ENCODE measurements at places on chromosomes 16 and 17. TPM values are rescaled to one million over a fixed set of nuclear protein-coding genes. Genes with fewer than 3 reads are reported as not detected.

DNA sequence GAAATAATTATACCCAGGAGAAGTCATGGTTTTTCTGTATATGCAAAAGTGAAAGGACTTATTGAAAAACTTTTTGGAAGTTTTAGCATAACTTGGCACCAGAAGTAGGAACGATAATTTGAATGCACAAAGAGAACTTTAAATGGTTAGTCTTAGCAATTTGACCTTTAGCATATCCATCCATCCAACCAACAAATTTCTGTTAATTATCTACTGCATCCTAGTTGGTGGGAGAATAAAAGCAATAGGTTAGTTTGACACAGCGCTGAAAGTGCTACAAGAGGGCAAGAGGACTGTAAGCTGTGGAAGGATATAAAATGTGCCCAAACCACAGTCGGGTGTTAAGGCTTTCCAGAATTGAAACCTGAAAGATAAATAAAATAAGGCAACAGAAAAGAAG, 17.6 kb downstream of the SPAG9 start:
- DNase-seq: no peak

GRCh38 chr16:24683847-24684493, 45.5 kb upstream of the TNRC6A start:
- no peak for DNase-seq

- no peak for DNase-seq
These were observed 34.2 kb upstream of the MRTFB start for GRCh38 chr16:14036889-14037288.

GRCh38 chr17:33858121-33858520, 397.0 kb upstream of the CCL2 start:
- no peak for DNase-seq

DNA sequence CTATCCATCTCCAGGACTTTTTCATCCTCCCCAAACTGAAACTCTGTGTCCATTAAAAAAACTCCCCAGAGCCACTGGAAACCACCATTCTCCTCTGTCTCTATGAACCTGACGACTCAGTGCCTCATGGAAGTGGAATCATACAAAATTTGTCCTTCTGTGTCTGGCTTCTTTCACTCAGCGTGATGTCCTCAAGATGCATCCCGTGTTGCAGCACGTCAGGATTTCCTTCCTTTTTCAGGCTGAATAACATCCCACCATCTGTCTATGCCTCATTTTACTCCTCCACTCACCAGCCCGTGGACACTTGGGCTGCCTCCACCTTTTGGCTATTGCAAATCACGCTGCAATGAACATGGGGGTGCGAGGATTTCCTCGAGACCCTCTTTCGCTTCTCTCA, 12.6 kb upstream of the ALDH3A1 start:
- no peak for DNase-seq

GRCh38 chr16:17407321-17407720, 63.4 kb downstream of the XYLT1 start:
- DNase-seq: no peak

DNA sequence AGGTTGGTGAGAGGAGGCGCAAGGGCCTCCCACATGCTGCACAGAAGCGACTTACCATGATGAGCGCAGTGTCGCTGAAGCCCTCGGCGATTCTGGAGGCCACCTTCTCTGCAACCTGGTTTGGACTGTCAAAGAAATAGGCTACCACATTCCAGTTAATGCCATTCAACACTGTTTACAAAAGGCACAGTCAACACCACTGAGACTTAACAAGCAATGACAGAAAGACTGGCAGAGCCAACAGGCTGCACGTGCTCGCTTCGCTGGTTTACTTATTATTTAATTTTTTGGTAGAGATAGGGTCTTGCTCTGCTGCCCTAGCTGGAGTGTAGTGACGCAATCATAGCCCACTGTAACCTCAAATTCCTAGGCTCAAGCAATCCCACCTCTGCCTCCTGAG, 18.2 kb downstream of the EMC8 start:
- no peak for DNase-seq

GRCh38 chr17:49567104-49567521, 8.6 kb upstream of the NXPH3 start:
- no peak for DNase-seq

GRCh38 chr17:6587310-6587709, 31.0 kb upstream of the PITPNM3 start:
- DNase-seq: no peak

GRCh38 chr17:49757151-49757777, 6.7 kb downstream of the FAM117A start:
- no peak for DNase-seq

DNA sequence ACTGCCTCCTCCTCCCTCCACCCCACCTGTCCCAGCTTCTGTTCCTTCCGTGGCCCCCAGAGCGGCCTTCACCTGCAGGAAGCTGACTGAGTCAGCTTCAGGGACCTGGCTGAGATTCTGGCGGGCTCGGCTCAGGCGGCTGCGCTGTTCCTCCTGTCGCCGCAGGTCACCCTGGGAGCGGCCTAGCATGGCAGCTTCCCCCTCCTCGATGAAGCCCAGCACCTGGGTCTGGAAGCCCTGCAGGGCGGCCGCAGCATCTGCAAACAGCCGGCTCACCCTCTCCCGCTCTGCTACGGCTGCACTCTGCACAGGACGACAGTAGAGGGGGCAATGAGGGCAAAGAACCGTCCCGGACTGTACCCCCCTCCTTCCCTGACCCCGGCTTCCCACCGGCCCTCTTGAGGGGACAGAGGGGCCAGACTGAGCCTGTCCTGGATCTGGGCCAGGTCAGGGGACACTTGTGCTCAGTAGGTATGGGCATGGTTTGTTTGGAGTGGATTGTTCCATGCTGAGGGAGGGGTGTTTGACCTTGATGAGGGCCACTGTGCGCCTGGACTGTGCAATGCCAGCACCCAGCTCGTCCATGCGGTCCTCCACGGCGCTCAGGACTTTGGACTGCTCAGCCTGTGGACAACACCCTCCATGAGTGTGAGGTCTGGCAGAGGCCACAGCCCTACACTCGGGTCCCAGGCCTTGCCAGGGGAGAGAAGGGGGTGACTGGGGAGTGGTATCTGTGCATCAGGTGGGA, 2.0 kb downstream of the TRIM47 start:
- DNase-seq: peak; percentile 72

DNA sequence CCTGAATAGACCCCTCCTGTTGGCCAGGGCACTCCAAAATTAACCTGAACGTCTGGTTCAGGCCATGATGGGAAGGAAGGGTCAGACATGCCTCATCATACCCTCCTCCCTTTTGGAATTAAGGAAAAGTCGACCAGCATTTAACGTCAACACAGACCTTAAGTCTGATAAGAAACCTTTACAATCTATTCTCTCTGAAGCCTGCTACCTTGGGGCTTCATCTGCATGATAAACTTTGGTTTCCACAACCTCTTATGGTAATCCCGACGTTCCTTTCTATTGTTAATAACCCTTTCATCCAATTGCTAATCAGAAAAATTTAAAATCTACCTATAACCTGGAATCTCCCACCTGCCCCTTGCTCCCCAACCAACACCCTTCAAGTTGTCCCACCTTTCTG, 358.5 kb downstream of the CDH8 start:
- no peak for DNase-seq

DNA sequence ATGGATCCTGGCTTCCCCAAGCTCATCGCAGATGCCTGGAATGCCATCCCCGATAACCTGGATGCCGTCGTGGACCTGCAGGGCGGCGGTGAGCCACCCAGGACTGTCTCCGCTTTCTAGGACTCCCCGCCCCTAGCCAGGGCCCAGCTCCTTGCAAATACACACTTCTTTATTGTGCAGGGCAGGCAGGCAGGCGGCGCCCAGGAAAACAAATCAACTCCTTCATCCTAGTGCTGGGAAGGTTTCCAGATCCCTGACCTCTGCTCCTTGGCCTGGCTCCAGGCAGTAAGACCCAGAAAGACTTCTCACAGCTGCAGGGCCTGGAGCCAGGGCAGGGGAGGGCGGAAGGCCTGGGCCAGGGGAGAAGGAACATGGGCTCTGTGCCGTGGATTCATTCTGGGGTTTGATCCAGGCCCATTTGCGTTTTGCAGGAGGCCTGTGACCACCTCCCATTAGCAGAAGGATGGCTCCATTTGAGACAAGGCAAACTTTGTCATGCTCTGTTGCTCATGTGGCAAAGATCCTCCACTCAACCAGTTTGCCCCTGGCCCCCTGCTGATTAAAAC, 6.0 kb upstream of the LPCAT2 start:
- DNase-seq: peak; percentile 95

DNA sequence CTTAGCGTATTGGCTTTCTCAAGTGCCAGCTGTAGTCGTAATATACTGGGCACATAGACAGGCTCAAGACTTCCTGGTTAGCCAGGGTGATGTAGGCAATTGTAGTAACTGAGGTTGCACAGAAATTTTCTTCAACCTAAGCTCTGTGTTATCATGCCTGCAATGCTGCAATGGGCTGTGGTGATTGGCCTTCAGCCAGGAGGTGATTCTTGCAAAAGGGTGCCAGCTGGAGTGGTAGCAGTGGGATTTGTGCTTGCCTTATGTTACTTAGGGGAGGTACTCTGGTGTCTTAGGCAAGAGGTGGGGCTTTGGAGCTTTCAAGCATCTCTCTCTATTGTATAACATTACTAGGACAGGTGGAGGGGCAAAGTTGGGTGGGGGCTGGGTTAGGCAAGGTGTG, 495.1 kb downstream of the CDH11 start:
- no peak for DNase-seq

- DNase-seq: no peak
These were observed 18.5 kb upstream of the TERF2 start for GRCh38 chr16:69404275-69404805.

DNA sequence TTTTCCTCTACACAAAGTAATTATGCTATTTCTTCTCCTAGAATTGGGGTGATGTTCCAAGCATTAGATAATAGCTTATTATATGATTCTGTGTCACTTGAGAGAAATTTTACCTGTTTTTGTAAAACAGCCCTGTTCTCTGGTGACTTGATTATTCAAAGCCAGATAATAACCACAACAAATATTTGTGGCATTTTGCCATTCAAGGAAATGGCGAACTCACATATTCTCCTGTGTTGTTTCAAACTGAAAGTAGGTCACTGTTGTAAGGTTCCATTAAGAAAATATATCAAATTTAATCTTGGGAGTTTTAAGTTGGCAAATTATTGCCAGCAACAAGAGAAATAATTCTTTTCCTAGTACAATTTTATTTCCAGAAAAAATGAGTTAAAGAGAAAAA, 124.8 kb downstream of the STXBP4 start:
- no peak for DNase-seq

DNA sequence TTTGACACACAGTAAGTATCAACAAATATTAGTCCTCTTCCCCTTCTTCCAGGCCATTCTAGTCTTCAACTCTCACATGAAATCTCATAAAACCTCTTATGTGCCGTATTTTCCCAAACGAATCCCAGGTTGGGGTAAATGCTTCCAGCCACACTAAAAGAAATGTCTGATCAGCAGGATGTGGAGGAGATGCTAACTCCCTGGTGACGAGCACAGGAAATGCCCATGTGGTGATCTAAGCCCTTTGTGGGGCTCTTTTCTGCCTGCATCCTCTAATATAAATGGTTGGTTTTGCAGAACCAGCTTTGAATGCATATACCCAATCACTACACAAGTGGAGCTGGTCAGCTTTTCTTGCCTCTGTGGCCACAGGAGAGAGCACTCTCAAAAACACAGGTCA, 498.2 kb upstream of the ERCC4 start:
- no peak for DNase-seq

DNA sequence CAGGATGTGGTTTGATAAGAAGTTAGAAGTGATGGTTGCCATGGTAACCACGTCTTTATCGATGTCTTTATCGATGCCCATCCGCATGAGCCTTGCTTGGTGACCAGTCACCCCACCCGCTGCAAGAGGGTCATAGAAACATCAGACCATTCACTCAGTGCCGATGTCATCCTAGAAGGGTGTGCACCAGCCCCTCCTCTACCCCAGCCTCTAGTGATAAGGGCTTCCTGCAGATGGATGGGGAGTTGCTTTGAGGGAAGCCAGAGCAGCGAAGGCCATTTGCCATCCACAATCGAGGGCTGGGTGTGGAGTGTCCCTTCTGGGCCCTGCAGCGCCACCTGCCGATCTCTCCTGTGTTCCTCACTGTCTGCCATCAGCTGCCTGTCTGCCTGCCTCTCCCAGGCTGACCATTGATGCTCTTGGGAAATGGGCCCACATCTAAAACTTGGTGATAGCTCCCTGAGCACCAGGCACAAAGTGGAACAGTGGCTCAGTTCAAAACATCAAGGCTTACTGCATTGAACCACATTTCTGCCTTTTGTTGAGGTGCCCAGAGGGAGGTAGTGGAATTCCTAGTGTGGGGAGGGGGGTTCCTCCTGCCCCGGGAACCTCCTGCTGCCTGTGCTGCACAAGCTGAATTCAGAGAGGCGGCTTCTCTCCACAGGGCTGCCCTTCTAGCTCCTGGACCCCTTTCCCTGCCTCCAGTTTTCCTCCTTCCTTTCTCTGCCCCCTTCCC, 8.9 kb downstream of the CALB2 start:
- no peak for DNase-seq

DNA sequence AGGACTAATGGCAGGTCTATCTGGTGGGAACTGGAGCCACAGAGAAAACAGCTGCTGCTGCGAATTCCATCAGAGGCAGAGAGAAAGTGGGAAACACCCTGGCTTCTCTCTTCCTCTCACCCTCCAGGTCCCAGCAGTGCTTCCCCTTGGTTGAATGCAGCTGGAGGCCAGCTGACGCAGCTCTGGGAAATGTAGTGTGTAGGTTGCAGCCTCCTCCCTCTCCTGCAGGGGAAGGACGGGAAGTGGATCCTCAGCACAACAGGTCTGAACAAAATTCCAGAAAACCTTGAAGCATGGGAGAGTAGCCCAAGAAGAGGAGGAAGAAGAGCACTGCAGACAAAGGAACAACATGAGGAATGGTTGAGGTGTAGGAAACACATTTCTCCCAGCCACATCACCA, 67.8 kb upstream of the MMP2 start:
- no peak for DNase-seq

DNA sequence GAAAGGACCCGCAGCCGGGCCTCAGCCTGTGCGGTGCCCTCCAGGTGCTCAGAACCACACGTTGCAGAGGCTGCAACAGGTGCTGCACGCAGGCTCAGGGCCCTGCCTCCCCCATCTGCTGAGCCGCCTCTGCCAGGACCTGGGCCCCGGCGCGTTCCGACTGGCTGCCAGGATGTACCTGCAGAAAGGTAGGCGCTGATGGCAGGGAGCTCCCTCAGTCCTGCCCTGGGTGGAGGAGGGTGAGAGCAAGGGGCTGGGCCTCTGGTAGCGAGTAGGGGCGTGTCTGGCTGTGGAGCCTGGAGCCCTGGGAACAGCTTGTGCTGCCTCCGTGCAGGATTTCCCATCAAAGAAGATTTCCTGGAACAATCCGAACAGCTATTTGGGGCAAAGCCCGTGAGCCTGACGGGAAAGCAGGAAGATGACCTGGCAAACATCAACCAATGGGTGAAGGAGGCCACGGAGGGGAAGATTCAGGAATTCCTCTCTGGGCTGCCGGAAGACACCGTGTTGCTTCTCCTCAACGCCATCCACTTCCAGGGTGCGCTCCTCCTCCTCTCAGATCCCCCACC, 4.4 kb downstream of the SERPINF2 start:
- DNase-seq: peak; percentile 66

- DNase-seq: no peak
These were observed 39.2 kb upstream of the ABCC12 start for GRCh38 chr16:48194828-48195556.

Gene CASKIN2
- total RNA-seq: 33.3 TPM

Gene KRT36
- total RNA-seq: not detected

Gene KRTAP4-9
- total RNA-seq: not detected

Gene FBXW10
- total RNA-seq: 0.24 TPM

Gene ODAD4
- total RNA-seq: 0.75 TPM

Gene EPX
- not detected for total RNA-seq

Gene SUPT4H1
- total RNA-seq: 59.2 TPM

Gene TBC1D3K
- not detected for total RNA-seq
